ENCODE measurements at places on chromosomes 11 and 22.
A peak's percentile ranks its signal among the peaks of the same experiment; 100 is the strongest.

GRCh38 chr22:49657974-49658590 is 169.6 kb downstream of the BRD1 start:
- no peak for DNase-seq

DNA sequence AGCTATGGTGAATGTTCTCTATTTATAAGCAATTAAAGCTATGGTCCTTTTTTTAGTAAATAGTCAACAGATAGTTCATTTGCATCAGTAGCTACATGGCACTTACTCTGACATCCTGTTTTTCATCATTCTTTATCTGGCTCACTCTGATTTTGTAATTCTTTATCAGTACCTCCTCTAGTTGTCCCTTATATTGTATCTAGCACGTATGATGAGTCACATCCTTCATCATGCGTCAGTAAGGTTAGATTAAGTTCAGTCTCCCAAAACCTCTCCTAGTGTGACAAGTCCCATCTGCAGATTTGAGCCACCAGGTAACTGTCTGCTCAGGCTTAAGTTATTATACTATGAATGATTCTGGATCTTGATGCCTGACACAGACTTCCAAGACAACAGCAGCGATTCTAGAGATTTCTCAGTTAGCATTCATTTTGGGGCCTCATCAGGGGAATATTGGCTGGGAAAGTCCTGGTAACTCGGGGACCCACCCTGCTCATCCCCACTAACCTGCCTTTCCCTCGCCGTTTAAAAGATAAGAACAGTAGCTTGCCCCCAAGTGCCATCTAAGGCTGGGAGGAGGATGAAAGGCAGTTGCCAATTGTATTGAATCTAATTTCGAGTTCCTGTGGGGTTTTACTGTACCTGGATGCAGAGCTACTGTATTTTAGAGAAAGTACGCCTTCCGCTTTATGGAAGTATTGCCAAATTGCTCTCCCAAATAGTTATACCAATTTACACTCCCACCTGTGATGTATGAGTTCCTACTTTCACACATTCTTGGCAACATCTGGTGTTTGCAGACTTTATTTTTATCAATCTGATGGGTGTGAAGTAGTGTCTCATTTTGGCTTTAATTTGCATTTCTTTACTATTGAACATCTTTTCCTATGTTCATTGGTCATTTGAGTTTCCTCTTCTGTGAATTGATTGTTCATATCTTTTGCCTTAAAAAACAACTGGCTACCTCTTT is 55.9 kb downstream of the ZC3H12C start:
- peak; percentile 93 for DNase-seq

- peak; percentile 56 for DNase-seq
Observed at GRCh38 chr22:43152357-43153071, 1.2 kb downstream of the TSPO start.

DNA sequence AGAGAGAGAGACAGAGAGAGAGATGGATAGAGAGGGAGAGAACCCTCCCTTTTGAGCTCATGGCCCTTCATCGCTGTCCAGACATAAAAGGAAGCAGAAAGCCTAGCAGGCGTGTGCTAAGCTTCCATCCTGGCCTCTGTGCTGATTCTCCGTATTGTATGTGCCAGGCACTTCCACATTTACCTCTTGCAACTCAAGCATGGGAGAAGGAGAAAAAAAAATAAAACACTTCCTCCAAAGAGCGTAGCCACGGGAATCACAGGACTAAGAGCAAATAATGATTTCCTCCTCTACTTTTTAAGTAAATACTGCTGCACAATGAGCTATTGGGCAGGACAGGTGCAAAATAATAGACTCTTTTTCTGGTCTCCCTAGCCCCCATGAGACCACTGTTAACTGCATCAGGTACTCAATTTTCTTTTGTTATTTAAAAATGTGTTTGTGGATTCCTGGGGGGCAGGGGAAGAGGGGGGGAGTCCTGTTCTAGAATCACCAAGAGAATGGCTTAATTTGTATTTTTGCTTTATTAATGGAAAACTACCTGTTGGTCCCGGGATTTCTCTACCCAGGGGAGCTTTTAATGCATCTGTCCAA is 154.3 kb downstream of the NXPE2 start:
- DNase-seq: no peak

DNA sequence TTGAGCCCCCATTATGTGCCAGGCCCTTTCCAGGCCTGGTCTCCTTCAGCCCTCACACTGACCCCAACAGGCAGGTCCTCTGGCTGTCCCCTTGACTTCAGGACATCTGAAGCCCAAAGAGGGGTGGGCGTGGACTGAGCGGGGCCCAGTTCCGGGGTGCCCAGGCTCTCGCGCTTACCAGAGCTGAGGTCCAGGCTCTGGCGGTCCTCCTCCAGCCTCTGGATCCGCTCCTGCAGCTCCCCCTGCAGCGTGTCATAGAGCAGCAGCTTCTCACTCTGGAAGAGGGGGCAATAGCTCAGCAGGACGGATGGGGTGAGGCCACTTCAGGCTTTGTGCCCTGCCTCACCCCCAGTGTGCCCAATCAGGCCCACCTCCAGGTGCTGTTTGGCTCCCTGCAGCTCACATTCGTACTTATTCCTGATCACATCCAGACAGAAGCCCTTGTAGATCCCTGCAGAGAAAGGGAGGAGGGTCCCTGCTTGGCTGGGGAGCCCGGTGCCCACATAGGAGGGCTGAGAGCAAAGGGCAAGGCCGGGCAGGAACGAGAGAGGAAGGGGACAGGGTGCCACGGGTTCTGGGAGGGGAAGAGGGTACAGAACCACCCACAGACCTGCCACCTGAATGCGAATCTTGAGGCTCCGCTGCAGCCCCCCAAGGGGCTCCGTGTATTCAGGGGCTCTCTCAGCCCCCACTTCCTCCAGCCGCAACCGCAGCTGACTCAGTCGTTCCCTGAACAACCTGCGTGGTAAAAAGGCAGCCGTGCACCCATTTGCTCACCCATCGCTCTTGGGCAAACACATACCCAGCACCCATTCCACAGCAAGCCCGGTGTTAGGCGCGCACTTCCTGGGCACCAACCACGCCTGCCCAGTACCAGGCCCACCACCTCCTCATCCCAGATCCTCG is 4.1 kb downstream of the BRMS1 start:
- no peak for DNase-seq

GRCh38 chr22:29098296-29098695 is 25.5 kb downstream of the KREMEN1 start:
- DNase-seq: no peak

GRCh38 chr11:71244116-71244810 is 8.1 kb downstream of the SHANK2 start:
- no peak for DNase-seq

GRCh38 chr11:84648471-84648870 is 978.7 kb downstream of the DLG2 start:
- no peak for DNase-seq

DNA sequence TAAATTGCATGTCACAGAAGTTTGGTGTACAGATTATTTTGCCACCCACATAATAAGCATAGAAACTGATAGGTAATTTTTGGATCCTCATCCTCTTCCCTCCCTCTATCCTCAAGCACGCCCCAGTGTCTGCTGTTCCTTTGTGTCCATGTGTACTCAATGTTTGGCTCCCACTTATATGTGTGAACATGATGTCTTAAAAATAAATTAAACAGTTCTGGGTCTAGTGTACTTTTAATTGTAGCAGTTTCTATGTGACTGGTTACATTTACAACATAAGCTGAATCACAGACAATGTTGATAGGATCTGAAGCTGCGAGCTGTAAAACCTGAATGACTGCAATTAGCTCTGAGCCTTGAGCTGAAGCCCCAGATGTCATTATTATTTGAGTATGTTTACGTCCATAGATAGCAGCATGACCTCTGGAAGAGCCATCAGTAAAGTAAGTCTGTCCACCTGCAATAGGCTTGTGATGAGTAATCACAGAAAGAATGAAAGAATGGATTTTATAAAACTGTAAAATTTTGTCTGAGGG is 29.7 kb downstream of the OR10A6 start:
- DNase-seq: no peak

DNA sequence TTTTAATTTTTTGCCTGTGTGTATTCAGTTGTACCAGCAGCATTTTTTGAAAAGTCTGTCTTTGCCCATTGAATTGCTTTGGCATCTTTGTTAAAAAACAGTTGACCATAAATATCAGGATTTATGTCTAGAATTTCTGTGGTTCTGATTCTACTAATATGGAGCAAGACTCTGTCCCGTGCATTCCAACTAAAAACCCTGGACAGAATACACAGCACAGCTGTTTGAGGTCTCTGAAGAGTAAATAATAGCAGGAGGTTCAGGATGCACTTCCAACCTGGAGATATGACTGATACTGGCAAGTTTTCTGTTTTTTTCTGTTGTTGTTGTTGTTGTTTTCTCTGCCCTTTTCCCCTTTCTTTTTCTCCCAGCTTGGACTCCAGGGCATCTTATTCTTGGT is 141.9 kb downstream of the TMEM135 start:
- DNase-seq: no peak

DNA sequence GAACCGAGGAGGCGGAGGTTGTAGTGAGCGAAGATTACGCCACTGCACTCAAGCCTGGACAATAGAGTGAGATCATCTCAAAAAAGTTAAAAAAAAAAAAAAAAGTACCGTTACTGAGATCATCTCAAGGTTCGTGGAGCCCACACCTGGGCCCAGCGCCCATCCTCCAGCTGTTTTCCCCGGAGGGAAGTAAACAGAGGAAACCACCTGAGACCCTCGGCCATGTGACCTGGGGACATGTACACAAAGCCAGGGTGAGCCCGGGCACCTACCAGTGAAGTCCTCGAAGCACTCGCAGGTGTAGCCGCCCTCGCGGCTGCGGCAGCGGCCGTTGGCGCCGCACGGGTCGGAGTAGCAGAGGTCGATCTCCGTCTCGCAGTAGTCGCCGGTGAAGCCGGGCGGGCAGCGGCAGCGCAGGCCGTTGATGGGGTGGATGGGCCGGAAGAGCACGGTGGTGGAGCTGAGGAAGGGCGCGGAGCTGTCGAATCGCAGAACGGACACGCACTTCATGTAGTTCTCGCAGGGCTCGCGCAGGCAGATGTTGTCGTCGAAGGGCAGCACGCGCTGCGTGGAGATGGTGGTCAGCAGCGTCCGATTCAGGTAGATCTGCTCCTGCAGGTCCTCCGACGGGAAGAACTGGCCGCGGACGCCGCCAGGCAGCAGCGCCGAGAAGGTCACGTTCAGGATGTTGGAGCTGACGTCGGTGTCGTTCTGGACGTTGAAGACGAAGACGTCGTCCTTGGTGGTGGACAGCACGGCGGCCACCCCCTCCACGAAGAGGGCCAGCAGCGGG is 73.8 kb downstream of the CELSR1 start:
- DNase-seq: no peak

GRCh38 chr11:12167061-12168000 is 56.9 kb downstream of the MICAL2 start:
- peak; percentile 87 for DNase-seq

- no peak for DNase-seq
Observed at GRCh38 chr22:17097062-17097461, 12.3 kb downstream of the IL17RA start.

DNA sequence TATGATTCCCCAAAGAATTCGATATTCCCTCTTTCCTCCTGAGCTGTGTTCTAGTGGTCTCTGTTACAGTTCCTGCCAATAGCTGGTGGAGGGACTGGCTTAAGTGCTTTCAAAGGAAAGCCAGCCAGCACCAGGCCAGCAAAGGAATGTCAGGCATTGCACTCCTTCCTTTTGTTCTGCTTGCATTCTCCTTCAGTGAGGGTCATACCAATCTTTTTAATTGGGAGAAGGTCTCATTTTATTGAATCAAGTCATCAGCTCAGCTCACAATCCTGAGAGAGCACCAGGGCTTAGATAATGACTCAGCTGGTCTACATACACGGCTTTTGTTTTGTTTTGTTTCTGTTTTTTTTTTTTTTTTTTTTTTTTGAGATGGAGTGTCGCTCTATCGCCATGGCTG is 222.9 kb downstream of the NAV2 start:
- peak; percentile 78 for DNase-seq

GRCh38 chr11:71452199-71453036 is 585 bp upstream of the NADSYN1 start:
- DNase-seq: peak; percentile 33

- DNase-seq: no peak
Observed at GRCh38 chr11:99934008-99934407, 753.1 kb upstream of the ARHGAP42 start.

- peak; percentile 36 for DNase-seq
Observed at GRCh38 chr11:128509621-128510389, 77.6 kb downstream of the ETS1 start.

DNA sequence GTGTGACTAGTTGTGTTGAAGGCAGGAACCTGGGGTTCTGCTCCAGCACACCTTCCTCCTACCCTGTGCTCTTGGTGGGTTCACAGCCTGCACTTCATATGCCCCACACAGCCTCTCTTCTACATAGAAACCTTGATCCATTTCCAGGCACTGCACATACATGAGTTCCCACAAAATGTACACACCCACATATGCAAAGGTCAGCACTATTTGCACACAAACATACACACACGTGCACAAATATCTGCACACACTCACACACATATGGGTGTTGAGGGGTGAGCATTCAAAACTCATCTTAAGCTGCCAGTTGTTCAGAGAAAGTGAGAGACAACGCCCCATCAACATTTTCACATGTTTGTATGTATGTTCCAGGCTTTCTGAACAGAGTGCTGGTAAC is 201.0 kb downstream of the BARX2 start:
- DNase-seq: no peak

- no peak for DNase-seq
Observed at GRCh38 chr11:17748044-17748443, 13.5 kb downstream of the KCNC1 start.

DNA sequence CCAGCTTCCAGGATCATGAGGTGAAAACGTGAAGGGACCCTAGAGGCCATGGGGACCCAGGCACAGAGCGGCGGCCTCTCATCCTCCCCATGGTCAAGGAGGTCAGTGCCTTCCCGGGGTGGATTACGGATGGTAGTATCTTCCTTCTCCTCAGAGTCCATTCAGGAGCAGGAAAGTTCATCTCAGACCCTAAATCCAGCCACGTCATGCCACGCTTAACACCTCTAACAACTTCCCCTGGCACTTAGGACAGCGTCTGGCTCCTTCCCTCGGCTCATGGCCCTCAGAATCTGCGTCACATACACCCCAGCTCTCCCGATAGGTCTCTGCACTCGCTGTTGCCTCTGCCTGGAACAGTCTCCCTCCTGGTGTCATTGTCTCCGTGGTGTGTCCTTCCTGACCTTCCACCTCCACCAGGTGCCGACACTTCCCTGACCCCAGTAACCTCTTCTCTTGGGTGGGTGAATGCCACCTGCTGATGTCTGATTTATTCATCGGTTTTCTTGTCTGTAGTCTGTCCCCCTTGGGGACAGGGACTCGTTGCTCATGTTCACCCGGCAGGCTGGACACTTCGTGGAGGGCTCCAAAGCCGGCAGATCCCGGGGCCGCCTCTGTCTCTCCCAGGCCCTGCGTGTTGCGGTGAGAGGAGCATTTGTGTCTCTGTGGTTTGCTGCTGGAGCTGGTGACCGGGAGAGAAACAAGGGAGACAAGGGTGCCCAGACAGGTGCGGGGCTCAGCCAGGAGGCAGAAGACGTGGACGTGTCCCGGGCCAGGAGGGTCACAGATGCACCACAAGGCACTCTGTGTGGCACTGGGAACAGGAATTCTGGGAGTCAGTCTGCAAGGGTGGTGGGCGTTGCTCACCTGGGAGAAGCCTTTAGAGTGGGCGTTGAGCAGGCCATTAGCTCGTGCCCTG is 1.4 kb downstream of the MYEOV start:
- DNase-seq: no peak

- DNase-seq: no peak
Observed at GRCh38 chr11:70489276-70489675, 90.9 kb downstream of the CTTN start.

GRCh38 chr11:496834-497564 is 10.0 kb downstream of the RNH1 start:
- DNase-seq: no peak
